ENCODE measurements at places on chromosomes 5 and 9.

GRCh38 chr9:77224746-77225312 is 47.5 kb downstream of the VPS13A start:
- H3K27ac ChIP-seq, result no peak overlapping the region
- no peaks in the 10 kb centered on the region for H3K4me1 ChIP-seq
- DNase-seq, result no peak
- peaks cover 7% of the 10 kb centered on the region for H3K36me3 ChIP-seq
- H3K4me3 ChIP-seq, result no peak overlapping the region
- H3K27me3 ChIP-seq, result no peaks in the 10 kb centered on the region

DNA sequence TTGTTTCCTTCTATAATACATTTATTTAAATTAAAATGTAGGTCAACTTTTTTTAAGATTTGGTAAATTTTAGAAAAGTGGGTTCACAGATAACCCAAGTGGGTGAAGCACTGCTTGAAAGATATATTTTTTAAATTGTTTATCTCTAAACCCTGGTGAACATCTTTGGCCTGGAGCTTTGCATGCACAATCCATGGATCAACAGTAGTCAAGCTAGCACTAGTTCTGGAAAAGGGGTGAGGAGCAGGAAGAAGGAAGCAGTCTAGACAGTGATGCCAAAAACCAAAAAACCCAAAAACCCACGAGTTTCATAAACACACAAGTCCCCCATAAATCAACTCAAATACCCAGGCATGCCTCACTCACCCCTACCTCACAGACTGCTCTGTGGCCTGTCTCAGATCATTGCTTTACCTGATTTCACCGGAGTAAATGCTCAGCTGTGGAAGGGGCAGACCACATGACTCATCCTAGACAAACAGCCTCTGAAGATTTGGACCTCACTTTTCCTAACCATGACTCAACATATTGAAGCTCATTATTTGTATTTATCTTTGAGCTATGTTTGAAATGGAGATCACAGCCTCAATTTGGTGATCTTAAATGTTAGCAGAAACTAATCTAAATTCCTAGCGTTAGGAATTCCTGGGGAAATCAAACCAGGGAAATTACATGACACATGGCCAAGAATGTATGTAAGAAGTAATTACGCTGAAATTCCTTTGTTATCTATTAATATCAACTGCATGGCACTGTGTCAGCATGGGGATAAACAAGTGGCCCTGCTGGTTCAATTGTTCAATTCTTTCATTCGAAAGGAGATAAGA is 149.6 kb downstream of the ZNF608 start:
- no peak overlapping the region for H3K27ac ChIP-seq
- peaks cover 6% of the 10 kb centered on the region for H3K4me1 ChIP-seq
- no peaks in the 10 kb centered on the region for H3K27me3 ChIP-seq
- H3K4me3 ChIP-seq, result no peak overlapping the region

DNA sequence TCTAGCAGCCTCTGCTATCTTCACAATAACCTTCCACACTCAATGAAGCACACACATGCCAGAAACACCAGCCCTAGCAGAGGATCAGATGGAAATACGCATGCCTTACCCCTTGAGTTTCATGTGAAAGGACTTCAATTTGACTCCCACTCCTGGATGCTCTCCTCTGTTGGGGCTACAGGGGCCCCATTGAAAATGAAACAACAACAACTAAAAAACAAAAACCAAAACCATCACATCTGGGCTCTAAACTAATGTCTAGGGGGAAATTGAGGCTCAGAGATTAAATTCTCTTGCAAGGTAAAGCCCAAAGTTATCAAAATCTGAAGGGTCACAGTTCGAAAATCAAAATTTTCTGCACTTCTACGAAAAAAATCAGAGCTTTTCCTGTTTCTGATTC is 7.9 kb upstream of the RFESD start:
- no peak overlapping the region for H3K4me3 ChIP-seq
- no peak for DNase-seq
- H3K4me1 ChIP-seq, result no peaks in the 10 kb centered on the region
- no peaks in the 10 kb centered on the region for H3K36me3 ChIP-seq
- no peaks in the 10 kb centered on the region for H3K27me3 ChIP-seq
- no peak overlapping the region for H3K27ac ChIP-seq

GRCh38 chr5:176733406-176734262 is 76.7 kb upstream of the UNC5A start:
- no peaks in the 10 kb centered on the region for H3K36me3 ChIP-seq
- H3K27me3 ChIP-seq, result no peaks in the 10 kb centered on the region

DNA sequence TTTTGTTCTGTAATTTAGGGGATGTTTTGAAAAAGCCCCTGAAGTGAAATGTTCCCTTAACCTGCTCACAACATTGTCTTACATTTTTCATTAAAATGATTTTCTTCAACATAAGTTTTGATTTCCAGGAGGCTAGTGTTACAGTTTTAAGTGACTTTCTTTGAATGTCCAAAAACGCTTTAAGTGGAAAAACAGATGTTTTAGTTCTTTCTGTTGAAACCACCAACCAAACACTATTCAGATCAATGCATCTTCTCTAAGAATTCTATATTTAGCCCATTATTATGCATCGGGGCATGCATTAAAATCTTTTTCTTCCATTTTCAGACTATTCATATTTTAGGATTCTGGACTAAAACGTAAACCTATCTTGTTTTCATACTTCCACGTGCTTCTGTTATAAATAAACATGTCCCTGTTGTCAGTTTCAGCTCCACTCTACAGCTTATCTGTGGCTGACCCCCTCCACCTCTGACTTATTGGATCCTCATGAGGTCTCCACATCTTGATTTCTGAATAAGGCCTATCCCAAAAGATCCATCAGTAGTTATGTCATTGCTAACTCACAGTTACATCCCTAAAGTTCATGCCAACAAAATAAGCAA is 882.3 kb upstream of the SEMA6A start:
- H3K27me3 ChIP-seq, result no peaks in the 10 kb centered on the region
- H3K4me3 ChIP-seq, result no peak overlapping the region

DNA sequence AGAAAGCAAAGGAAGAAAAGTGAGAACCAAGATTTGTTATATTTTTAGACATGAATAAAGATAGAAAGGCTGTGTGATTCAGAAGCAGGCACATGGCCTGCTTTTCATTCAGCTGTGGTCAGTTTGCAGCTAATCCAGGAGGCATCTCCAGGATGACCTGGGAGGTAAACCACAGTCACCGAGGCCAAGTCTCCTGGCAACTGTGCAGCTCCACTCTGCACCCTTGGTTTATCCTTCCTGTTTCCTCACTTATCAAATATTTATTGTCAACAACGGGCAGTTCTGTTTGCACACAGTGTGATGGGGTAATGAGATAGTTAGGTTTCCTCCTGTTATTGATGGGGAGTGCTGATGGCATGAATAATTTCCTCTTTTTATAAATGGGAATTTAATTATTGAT is 243.0 kb downstream of the PSAT1 start:
- no peak for DNase-seq
- no peaks in the 10 kb centered on the region for H3K4me1 ChIP-seq
- no peak overlapping the region for H3K27ac ChIP-seq
- no peak overlapping the region for H3K4me3 ChIP-seq

DNA sequence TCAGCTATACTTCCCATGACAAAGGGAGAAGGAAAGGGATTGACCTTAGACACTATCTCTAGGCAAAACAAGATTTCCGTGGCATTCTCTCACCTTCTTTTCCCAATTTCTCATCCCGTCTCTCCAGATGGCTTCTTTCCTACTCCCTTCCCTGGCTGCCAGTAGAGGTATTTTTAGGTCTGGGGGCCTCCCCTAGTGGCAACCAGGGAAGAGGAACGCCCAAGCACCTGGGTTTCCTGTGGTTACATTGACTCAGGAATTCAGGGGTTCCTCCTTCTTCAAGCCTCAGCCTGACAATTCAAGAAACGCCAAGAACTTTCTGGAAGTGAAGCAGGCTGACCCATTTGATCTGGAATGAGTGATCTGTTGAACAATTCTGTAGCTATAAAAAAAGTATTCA is 111.5 kb upstream of the OSMR start:
- DNase-seq, result no peak
- H3K4me3 ChIP-seq, result no peak overlapping the region
- H3K4me1 ChIP-seq, result no peaks in the 10 kb centered on the region
